ENCODE measurements at places on chromosomes 13 and 19. TPM values are rescaled to one million over a fixed set of nuclear protein-coding genes. Genes with fewer than 3 reads are reported as not detected.

The RGL3 gene
- total RNA-seq = not detected

The ADAMTSL5 gene
- total RNA-seq = 3.7 TPM

The CYP4F8 gene
- total RNA-seq = not detected

The ZNF85 gene
- 15.4 TPM for total RNA-seq

The C19orf81 gene
- total RNA-seq = 0.69 TPM

The ETHE1 gene
- total RNA-seq = 112 TPM

The NTF4 gene
- not detected for total RNA-seq

The CADM4 gene
- total RNA-seq = 0.39 TPM

The U2AF1L4 gene
- 37.8 TPM for total RNA-seq

Measured in activated CD4-positive, alpha-beta memory T cell treated with anti-CD3 and anti-CD28 coated beads for 36 hours (primary cell).